ENCODE measurements at places on chromosomes 6 and 20.

- no peak for DNase-seq
Observed at GRCh38 chr6:24936641-24937317, 1.0 kb upstream of the RIPOR2 start.

- DNase-seq, result no peak
Observed at GRCh38 chr6:10393544-10394225, 21.2 kb downstream of the TFAP2A start.

- no peak for DNase-seq
Observed at GRCh38 chr6:138596126-138596525, 96.8 kb upstream of the NHSL1 start.

DNA sequence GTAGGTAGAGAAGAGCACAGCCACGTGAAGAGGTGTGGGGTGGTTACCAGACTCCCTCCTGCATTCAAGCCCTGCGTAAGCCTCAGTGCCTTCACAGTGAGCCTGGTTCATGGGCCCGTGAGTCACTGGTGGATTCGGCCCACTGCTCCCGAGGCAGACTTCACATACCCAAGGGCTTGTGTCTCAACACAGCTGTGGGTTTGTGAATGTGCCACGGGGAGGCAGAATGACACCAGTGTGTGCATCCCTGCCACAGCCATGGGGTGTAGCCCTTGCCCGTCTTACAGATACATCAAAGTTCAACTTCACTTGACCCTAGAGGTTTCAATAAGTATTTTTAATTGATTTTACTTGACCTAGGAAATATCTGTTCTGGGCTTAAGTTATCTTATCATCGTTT, 108.5 kb downstream of the MAP3K4 start:
- peak; percentile 34 for DNase-seq

- DNase-seq, result peak; percentile 91
Observed at GRCh38 chr6:80638213-80639055, 532.0 kb downstream of the BCKDHB start.

- no peak for DNase-seq
Observed at GRCh38 chr6:168538892-168539811, 98.2 kb downstream of the SMOC2 start.

- DNase-seq, result no peak
Observed at GRCh38 chr20:62702013-62702300, 6.7 kb upstream of the NTSR1 start.

DNA sequence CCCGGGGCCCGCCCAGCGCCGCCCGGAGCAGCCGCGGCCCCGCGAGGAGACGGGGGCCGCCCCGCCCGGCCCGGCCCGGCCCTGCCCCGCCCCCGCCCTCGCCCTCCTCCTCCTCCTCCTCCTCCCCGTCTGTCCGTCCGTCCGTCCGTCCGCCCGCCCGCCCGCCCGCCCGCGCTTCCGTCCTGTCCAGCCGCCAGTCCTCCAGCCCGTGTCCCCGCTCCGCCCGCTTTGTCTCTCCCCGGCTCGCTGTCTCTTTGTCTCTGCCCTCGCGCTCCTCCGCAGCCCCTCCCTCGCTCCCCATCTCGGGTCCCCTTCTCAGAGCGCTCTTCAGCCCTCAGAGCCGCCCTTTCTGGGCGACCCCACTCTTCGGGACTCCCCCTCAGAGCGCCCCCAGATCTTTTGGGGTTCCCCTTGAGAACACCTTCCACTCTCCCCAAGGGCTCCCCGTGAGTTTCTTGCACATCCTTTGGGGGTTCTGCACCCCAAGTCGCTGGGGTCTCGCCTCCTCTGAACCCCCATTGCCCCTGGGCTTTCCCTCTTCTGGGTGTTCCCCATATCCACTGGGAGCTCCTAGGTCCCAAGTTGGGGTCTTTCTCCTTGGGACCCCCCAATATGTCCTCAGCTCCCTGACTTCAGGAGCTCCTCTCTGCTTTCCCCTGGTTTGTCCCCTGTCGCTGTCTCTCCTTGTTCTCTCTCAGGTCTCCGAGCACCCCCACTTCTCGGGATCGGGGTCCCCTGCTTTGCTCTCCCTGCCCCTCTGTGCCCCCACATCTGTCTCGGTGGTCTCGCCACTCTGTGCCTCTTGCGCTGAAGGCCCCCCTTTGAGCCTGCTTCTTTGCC, 79.5 kb upstream of the MYL9 start:
- peak; percentile 49 for DNase-seq

GRCh38 chr6:98823428-98824161, 10.8 kb upstream of the POU3F2 start:
- DNase-seq, result no peak

GRCh38 chr6:66496659-66497058, 789.6 kb upstream of the EYS start:
- peak; percentile 70 for DNase-seq

- DNase-seq, result no peak
Observed at GRCh38 chr6:38134704-38135088, 315.2 kb downstream of the ZFAND3 start.

DNA sequence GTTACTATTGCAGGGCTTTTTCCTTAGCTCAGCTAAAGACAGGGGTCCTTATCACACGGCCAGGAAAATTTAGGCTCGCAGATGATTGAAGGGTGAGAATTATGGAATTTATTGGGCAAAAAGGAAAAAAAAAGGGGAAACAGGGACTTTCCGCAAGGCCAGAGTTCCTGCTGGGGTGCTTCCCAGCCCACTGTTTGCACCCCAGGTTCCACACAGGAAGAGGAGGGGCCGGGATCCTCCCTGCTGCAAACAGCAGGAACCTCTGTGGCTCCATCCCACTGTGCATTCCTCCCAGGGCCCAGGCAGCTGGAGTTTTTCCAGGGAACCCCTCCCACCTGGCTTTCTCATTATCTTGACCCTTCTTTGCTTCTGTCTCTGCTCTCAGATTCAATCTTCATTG, 35.9 kb upstream of the IL20RA start:
- DNase-seq, result no peak

GRCh38 chr20:24353135-24353690, 116.2 kb upstream of the SYNDIG1 start:
- no peak for DNase-seq

DNA sequence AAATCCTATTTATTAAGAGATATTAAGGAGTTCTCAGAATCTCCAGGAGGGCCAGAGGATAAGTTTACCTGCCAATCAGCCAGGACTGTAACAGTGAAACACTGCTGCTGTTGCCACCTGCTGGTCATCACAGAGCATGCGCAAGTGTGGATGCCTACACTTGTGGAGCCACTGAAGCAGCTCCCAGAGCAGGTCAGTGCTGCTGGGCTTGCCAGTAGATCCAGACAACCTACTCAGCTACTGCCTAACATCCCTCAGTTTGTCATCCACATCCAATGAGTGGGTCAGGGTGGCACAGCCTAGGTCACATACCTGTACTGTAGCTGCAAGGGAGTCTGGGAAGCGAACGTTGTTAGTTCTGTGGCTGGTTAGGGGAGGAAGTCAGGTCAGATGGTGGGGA, 18.3 kb upstream of the NHSL1 start:
- peak; percentile 69 for DNase-seq

- no peak for DNase-seq
Observed at GRCh38 chr6:52731719-52732118, 31.6 kb downstream of the GSTA2 start.

- peak; percentile 45 for DNase-seq
Observed at GRCh38 chr6:3325210-3325609, 66.5 kb downstream of the PSMG4 start.

GRCh38 chr20:50110141-50111047, 2.6 kb downstream of the UBE2V1 start:
- no peak for DNase-seq

DNA sequence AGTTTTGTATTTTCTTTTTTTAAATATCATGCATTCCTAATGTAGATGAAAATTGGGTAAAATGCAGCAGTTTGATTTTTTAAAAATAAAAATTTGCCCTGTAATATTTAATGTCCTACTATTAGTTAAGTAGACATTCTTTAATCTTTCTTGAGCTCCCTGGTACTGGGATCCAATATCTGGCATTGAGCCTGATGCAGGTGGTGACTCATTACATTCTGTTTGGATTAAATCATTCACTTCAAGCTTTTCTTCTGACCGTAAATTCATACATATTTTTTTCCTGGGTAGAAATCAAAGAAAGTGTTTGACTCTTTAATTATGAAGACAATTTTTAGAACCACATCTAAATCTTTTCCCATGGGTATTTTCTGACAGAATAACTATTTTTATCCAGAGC, 768.8 kb upstream of the SLC35B3 start:
- no peak for DNase-seq

DNA sequence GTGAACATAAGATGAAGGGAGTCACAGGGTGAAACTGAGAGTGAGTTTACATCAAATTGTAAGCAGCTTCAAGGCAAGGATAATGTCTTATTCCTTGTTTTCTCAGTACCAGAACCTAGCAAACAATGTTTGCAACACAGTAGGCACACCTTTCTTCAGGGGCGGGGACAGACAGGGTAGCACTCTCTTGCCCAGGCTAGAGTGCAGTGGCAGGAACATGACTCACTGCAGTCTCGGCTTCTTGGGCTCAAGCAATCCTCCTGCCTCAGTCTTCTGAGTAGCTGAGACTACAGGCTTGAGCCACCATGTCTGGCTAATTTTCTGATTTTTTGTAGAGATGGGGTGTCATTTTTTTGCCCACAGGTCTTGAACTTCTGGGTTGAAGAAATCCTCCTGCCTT, 299.8 kb downstream of the CD83 start:
- peak; percentile 36 for DNase-seq

DNA sequence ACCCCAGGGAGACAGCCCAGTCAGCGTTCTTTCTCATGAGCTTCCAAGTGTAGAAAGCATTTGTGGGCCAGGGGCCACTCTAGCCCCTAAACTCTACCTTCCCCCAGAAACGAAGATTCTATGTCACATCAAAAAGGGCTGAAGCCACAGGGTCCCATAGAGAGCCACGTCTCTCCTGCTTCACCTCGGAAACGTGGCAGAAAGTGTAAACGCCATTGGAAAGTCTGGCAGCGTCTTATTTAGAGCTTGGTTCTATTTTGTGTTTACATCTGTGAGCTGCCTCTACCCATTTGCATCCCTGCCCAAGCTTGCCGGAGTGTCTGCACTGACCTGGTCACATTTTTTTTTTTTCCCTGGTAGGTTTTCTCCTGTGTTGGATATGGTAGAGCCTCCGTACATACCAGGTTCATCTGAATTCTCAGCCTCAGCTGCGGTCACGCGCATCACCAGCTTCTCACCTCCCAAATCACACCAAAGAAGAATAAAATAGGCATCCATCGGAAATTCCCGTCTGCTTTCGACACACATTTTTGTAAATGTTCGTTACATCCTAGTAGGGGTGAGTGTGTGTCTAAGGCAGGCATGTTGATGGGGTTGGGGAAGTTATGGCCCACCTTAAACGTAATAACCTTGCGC, 62.6 kb downstream of the NPEPL1 start:
- DNase-seq, result no peak

DNA sequence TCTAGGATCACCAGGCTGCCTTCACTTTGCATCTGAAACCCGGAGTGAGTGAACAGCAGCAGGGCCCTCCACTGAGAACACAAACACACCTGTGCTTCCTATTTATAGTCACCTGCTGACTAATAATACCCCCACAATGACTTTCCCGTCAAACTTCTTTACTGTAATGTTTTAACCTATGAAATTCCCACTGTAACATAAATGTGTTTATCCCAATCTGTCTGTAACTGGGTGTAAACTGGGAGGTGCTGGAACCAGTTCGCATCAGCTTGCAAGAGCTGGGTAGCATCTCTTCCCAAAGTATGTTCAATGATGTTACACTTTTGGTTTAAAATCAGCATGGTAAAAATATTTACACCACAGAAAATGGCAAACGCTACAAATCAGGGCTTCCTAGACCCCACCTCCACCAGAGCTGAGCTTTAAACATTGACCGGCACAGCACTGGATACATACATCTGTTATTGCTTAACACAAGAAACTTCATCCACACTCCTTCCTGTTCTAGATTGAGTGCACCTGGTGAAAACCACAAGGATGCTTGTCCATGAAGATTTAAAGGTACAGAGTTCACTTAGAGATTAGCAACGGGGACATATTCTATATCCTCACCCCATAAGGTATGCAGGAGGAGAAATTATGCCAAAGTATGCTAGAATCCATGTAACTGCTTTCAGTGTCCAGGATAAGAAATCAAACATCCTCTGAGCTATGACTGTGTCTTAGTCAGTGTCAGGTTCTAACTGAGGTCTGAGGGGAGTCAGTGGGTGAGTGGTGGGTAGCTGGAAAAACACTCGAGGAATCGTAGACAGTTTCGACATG, 79.0 kb downstream of the ALDH8A1 start:
- DNase-seq, result no peak

GRCh38 chr20:63091901-63092659, 85.3 kb upstream of the BHLHE23 start:
- DNase-seq, result no peak

DNA sequence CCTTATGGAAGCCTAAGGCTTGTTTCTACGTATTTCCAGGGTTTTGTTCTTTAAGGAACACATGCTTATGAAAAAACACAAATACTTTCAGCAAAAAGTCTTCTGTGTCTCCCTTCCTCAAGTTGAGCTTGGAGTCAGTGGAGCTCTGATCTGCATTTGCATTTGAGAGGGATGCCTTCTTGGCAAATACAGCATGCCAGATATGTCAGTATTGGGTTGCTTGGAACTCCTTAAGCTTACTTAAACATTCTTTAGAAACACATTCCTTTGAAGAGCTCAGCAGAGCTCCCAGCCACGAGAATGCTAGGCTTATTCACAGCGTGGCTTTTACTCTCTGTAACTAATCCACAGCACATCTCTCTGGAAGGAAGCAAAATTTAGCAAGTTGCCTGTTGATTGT, 68.3 kb downstream of the ANKRD6 start:
- no peak for DNase-seq

DNA sequence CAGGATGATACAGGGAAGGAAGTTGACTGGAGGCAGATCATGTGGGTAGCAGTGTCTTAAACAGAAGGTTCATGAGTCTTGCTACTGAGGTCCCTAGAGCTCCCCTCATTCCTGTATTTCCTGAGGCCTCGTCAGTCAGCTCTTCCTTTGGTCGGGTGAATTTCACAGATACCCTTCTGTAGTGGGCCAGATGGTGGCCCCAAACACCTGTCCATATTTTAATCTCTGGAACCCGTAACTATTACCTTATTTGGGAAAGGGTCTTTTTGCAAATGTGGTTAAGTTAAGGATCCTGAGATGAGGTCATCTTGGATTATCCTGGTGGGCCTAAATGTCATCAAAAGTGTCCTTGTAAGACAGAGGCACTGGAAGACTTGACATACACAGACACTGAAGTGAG, 9.6 kb downstream of the KCNS1 start:
- DNase-seq, result no peak

DNA sequence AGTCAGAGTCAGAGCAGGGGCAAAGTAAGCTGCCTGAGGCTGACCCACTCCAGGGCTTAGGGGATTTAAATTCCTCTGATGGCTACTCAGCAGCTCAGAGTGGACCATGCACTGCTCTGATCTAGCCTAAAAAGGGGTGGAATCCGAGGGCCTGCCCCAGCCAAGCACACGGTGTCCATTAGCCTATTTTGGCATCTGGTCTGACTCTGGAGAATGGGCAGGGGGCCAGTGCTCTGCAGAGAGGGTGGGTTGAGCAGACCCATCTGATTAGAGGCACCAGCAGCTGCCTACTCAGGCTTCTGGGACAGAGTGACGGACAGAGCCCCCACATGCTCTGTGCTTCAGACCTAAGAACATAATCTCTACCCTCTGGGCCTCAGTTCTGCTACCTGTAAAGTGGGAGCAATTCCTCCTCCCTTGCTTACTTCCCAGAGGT, 25.9 kb upstream of the TGM2 start:
- no peak for DNase-seq
